ENCODE measurements at places on chromosomes 2 and 18. TPM values are rescaled to one million over a fixed set of nuclear protein-coding genes. Genes with fewer than 3 reads are reported as not detected.
A peak's percentile ranks its signal among the peaks of the same experiment; 100 is the strongest.

Gene G6PC2
- total RNA-seq: not detected

Gene ANO7
- 33.9 TPM for total RNA-seq

Gene UGT1A10
- total RNA-seq: 43.9 TPM

Gene NIF3L1
- total RNA-seq: 19.2 TPM

Gene PROM2
- total RNA-seq: 35.8 TPM

Gene STARD6
- total RNA-seq: not detected

Gene PLB1
- 2.4 TPM for total RNA-seq

Gene UNC80
- total RNA-seq: 1.6 TPM

Gene SP140
- total RNA-seq: 4.9 TPM

Gene FAM228A
- 3.3 TPM for total RNA-seq

DNA sequence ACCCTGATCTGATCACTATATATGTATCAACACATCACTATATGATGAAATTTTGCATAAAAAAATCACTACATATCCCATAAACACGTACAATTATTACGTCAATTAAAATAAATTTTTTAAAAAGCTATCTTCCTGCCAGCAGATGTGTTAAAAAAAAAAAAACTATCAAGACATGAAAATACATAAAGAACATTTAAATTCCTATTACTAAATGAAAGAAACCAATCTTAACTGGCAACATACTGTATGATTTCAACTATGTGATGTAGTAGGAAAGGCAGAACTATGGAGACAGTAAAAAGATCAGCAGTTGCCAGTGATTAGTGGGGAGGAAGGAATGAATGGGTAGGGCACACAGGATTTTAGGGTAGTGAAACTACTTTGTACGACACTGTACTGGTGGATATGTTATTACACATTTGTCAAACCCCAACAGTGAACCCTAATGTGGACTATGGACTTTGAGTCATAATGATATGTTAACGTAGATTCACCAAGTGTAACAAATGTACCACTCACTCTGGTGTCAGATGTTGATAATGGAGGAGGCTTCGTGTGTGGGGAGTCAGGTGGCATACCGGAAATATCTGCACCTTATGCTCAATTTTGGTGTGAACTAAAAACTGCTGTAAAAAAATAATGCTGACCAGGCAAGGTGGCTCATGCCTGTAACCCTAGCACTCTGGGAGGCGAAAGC, 27.4 kb downstream of the USP34 start:
- no peak for DNase-seq

DNA sequence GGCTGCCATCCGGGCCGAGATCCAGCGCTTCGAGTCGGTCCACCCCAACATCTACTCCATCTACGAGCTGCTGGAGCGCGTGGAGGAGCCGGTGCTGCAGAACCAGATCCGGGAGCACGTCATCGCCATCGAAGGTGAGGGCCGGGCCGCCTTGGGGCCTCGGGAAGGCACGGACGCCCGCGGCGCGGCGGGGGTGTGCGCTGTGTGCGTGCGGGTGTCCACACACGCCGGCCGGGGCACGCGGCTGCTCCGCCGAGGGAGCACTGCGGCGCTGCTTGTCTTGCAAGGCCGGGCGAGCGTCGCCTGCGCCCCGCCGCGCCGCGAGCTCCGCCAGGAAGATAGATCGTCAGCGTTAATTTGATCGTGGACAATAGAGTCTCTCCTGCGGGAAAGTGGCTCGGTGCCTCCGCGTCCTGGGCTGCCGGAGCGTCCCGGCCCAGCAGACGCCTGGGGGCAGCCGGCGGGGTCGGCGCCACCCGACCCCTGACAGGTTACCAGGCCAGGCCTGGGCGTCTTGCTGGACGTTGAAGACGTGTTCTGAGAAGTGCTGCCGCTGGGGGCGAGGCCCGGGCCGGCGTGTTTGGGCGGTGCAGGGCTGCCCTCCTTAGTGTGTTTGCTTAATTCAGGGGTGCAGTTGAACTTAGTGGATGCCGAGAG, 1.0 kb downstream of the AGAP1 start:
- DNase-seq: no peak

DNA sequence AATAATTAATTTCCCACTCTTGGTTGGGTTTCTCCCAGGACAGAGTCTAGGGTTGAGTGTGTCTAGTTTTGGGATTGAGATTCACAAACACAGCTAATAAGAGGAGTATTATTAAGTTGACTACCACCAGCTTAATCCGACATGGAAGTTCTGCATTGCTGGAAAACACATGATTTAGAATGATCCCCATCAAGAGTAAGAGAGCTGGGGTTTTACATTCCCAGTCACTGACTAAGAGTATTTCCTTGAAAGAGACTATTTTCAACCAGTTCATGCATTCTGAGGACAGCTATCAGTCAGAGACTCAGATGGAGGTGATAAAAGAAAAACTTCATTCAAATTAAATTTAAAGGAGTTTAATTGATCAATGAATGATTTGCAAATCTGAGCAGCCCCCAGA, 334.6 kb upstream of the LRATD1 start:
- no peak for DNase-seq

DNA sequence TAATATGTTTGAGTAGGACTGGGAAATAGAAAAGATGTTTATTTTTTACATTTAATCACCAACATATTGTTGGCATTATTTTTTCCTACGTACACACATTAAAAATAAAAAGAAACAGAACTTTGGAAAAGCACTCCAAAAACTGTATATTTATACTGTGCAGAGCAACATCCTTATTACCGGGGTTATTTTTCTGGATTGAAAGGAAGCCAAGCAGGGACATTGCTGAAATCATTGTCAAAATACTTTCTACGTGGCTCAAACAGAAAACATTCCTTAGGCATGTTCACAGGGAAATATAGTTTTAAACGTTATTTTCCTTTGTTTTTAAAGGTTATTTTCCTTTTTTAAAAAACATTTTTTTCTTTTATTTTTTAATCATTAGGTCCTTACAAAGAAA, 315.0 kb upstream of the SMIM21 start:
- DNase-seq: no peak

DNA sequence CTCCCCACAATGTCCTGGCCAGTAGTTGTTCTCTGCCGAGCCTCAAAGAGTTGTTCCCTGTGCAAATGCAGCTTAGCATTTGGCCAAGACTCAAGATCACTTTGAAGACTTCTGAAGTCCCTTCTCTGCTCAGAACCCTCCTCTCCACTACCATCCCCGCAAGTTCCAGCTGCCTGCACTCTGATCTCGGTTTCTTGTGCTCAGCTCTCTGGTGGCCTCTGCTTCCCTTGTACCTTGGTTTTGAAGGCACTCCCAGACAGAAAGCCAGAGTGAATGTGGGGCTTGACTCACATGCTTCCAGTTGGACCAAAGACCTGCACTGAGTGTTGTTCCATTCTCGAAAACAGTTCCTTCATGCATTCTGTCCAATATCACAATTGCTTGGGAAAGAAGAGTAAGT, 28.6 kb downstream of the CRACDL start:
- no peak for DNase-seq

- no peak for DNase-seq
Observed at GRCh38 chr18:38654946-38655345, 1089.3 kb upstream of the CELF4 start.

GRCh38 chr2:8479298-8479697, 202.6 kb upstream of the ID2 start:
- no peak for DNase-seq

DNA sequence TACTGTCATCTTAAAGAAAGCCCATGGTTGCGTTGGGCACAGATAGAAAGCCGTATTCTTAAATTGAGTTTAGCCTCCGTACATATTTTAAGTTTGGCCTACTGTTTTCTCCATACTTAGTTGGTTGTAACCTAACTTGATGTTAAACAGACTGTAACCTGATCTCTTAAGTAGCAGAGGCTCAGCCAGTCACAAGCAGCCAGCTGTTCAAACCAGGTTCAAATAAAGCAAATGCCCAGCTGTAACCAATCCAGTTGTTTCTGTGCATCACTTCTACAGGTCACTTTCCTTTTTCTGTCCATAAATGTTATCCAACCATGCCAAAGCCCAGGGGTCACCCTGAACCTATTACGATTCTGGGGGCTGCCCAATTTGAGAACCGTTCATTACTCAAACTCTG, 10.0 kb upstream of the THADA start:
- DNase-seq: no peak

DNA sequence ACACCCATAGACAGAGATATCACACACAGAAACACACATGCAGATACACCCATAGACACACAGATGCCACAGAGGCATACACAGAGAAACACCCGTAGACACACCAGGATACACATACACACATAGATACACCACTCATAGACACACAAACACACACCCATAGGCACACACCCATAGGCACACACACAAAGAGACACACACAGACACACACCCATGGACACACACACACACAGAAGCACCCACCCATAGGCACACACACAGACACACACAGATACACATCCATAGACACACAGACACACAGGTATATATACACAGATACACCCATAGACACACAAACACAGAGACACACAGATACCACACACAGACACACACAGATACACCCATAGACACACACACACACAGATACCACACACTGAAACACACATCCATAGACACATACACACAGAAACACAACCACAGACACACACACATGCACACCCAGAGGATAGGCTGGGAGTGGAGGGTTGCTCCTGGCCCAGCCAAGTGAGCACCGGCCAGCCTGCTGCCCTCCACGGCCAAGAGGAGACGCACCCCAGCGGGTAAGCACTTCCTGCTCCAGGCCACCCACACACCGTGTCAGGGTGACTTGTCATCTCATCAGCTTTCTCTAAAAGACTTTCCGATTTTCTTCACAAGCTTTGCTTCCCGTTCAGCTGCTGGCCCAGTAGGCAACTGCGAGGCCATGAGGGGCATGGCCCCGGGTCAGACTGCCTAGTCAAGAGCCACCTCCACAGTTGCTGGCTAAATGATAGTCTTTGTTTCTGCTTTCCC, 14.1 kb upstream of the CNNM3 start:
- no peak for DNase-seq

DNA sequence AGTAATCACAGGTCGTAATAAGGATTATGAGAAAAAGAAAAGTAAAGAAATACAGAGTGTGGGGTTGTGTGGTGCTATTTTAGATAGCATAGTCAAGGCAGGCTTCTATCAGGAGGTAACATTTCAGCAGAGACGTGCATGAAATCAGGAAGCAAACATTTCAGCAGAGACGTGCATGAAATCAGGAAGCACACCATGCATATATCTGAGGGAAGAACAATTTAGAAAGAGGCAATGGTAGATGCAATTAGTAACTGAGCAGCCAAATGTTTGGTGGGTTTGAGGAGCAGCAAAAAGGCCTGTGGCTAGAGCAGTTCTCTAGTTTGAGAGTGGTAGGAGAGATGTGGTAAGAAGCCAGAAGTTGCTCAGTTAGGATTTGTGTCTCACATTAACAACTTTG, 713.7 kb downstream of the ADCYAP1 start:
- DNase-seq: no peak

DNA sequence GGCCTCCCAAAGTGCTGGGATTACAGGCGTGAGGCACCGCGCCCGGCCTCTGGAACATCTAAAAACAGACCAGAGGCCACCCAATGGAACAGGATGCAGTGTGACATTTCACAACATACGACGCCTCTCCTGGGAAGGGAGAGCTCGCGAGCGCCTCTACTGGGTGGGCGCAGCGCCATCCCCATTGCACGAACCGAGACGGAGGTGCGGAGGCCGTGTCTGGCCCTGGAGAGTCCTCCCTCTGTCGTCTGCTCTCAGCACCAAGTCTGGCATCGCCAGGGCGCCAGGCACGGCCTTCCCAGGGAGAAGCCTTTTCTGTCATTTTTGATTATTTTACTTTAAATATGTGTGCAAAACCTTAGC, 9.4 kb upstream of the GBX2 start:
- DNase-seq: peak; percentile 56

DNA sequence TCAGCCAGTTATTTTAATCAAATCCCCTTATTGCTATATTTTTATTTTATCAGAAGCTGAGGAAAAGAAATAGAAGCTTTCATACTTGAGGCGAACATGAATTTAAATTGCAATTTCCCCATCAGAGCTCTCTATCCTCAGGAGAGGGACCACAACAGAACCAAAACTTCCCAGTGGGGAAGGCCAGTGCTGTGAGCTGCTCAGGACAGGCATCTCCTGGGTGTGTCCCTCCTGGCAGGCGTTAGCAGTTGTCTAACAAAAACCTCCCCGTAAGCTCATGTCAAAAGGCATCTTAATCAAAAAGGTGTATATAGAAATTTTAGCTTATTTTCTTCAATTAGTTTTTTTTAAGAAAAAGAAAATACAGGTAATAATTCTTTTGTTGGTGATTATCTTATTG, 93.0 kb downstream of the PID1 start:
- DNase-seq: no peak

DNA sequence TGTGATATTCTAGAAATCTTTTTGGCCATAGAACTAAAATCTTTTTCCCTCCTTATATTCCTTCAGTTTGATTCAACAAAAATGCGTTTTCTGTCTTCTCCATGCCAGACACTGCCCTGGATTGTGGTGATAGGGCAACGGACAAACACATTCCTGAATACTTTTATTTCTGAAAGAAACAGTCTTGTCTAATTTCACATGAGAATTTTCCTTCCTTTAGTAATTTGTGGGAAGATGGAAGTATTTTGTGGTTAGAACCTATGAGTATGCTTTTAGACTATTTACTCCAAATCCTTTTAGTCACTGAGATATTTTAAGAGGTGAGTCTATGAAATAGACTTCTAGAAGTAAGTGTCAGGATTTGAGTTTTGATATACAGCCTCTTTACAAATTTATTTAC, 49.6 kb downstream of the COL5A2 start:
- DNase-seq: no peak

DNA sequence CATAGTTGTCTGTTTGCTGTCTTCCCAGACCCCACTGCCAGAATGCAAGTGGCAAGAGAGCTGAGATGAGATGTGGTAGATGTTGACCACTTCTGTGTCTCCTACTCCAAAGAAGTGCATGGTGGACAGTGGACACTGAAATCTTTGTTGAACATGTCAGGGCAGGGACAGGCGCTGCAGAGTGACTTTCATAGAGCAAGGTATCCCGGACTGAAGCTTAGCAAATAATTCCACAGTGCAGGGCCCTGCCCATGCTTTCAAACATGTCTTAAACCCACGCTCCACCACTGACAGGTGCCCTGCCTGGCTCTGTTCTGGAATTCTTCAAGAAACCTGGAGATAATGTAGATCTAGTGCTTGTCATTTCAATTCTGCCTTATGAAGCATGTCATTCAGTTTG, 470.5 kb upstream of the ID2 start:
- DNase-seq: no peak

DNA sequence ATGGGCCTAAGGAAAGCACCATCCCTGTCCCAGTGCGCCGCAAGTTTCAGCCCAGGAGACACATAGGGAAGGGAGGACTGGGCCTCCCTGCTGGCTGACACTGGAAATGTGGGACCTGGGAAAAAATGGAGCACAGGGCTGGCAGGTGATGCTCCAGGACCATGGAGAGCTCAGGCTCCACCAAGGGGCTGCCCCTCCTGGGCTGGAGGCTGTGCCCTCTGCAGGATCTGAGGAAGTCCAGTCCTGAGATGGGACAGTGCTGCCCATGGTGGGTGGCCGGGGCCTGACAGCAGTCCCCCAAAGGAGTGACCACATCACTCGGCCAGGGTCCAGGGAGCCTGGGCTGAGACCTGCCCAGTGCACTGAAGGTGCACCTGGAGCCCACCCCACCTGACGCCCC, 108.6 kb upstream of the TEKT4 start:
- DNase-seq: no peak
